ENCODE measurements at places on chromosomes 3 and 15.

GRCh38 chr3:113117511-113118234 is 93.7 kb upstream of the BOC start:
- no peak overlapping the region for H3K27ac ChIP-seq
- no peaks in the 10 kb centered on the region for H3K27me3 ChIP-seq
- no peaks in the 10 kb centered on the region for H3K36me3 ChIP-seq
- no peak overlapping the region for H3K4me3 ChIP-seq
- H3K4me1 ChIP-seq, result no peaks in the 10 kb centered on the region

GRCh38 chr3:15384510-15385237 is 42.7 kb downstream of the METTL6 start:
- no peak for DNase-seq
- no peak overlapping the region for H3K4me3 ChIP-seq
- H3K27me3 ChIP-seq, result no peaks in the 10 kb centered on the region
- H3K27ac ChIP-seq, result peak overlapping the region; percentile 47

DNA sequence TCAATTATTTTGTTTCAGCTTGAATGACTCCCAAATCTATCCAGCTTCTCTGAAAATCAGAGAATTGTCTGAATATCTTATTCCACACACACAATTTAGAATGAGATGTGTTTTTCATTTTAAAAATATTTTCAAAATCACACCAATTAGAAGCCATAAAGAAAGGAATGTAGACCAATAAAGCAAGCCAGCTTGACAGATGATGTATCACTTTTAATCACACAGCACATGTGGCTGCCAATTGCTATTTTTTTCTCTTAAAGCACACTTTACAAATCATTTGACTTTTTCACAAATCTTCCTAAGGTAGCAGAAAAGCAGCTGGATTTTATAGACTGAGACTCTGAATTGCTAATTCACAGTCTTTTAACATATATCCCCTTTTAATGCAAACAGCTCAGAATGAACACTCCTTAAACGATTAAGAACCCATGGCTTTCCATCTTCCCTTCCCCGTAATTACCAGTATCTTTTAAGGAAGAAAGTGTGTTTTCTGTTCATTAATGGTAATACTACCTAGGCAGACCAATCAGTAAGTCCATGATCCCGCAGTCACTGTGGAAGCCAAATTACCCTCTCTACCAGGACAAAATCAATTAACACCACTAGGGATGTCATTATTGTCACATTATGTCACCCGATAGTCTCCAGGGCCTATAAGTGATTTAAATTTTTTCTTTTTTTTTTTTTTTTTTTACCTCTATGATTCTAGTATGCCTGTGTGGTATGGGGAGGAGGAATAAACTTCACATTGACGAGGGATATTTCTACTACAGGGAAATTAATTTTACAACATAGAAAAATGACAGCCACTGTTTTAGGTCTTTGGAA is 250.0 kb upstream of the VEPH1 start:
- no peak for DNase-seq
- no peaks in the 10 kb centered on the region for H3K4me1 ChIP-seq
- no peaks in the 10 kb centered on the region for H3K36me3 ChIP-seq
- no peak overlapping the region for H3K27ac ChIP-seq

DNA sequence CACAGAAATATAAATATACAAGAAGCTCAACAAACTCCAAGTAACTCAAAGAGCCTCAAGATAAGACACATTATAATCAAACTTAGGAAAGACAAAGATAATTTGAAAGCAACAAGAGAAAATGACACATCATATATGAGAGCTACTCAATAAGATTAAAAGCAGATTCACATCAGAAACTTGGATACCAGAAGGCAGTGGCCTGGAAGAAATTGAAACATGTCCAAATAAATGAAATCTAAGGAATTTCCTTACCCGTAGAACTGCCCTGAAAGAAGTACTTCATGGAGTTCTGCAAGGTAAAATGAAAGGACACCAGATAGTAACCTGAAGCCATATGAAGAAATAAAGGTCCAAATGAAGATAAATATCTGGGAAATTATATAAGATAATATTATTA is 113.9 kb downstream of the LSAMP start:
- H3K36me3 ChIP-seq, result no peaks in the 10 kb centered on the region
- H3K4me3 ChIP-seq, result no peak overlapping the region
- DNase-seq, result no peak
- H3K27ac ChIP-seq, result no peak overlapping the region

DNA sequence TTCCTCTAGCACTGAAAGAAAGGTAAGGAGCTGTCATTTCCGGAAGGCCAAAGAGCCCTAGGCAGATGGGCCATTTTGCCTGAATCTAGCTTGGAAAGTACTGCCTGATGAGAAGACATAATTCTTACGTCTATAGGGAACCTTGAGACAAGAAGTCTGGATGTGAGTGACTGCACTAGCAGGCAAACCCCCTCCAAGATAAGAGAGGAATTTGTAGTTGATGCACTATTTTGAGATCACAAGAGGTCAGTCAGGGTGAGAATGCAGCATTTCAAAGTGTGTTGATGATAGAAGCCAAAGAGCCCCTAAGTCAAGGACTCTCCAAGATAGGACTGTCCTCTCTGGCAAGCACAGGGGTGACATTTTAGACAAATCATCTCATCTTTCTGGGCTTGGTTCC is 99.2 kb downstream of the HES1 start:
- H3K4me1 ChIP-seq, result peaks cover 6% of the 10 kb centered on the region
- peaks cover 5% of the 10 kb centered on the region for H3K27me3 ChIP-seq
- no peak for DNase-seq
- H3K4me3 ChIP-seq, result no peak overlapping the region
- H3K27ac ChIP-seq, result no peak overlapping the region

Measured in suprapubic skin (tissue), 4 donors.